ENCODE measurements at places on chromosomes 1 and 21. TPM values are rescaled to one million over a fixed set of nuclear protein-coding genes. Genes with fewer than 3 reads are reported as not detected.

Gene MYOG
- total RNA-seq = not detected

Gene CFH
- 145 TPM for total RNA-seq

Gene ADCY10
- total RNA-seq = 0.36 TPM

Gene COL11A1
- 158 TPM for total RNA-seq

DNA sequence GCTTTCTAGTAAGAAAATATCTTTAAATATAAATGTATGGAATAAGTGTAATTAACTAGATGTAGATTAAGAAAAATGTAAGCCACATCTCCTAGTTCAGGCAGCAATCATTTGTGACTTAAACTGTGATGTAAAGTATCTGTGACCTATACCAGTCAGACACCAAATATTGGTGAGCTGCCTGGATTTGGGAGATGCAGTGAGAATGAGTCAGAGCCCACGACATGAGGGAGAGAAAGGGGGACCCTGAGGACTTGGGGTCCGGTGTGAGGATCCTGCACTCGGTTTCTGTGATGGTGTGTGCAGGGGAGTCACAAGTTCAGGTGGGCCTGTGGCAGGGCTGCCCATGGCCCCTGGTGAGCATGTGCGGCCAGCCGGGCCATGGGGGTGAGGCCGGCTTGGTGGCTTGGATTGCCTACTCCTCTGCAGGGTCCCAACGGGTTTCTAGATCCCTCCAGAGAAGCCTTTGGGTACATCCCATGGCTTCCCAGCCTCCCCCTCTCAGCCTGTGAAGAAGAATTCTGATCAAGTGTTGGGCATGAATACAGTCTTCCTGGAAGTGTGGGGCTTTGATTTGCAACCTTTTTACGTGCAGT, 19.0 kb upstream of the ABCG1 start:
- no peak for DNase-seq

DNA sequence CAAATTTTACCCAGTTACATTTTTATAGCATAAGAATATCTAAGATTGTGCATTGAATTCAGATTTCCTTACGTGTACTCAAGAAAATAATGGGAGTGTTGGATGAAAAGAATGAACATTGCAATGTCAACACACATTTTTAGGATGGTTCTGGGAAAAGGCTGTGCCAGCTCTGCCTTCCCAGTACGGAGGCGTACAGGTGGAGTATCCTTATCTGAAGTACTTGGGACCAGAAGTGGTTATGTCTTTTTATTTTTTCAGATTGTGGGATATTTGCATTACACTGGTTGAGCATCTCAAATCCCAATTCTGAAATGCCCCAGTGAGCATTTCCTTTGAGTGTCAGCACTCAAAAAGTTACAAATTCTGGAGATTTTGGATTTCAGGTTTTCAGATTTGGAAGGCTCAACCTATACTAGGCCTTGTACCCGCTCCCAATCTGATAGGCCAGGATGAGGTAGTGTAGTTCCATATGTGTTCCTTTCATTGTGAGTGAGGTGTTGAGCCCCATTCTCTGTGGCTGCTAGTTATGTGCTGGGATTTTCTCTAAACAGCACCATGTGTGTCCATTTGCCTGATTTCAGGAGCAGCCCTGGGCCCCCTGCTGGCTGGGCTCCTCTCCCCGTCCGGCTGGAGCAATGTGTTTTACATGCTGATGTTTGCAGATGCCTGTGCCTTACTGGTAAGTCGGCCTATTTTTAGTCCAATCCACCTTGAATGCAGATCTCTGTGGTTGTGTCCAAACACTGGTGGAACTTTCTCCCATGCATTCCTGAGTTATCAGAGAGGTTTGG, 60.8 kb downstream of the SLC37A1 start:
- DNase-seq = peak; percentile 86

GRCh38 chr1:61556631-61557030, 168.3 kb downstream of the TM2D1 start:
- no peak for DNase-seq

- no peak for DNase-seq
Measured at GRCh38 chr1:19812875-19813642, 2.0 kb downstream of the RNF186 start.

- no peak for DNase-seq
Measured at GRCh38 chr1:112371775-112372174, 24.2 kb upstream of the CTTNBP2NL start.

- peak; percentile 81 for DNase-seq
Measured at GRCh38 chr1:166915941-166916340, 39.9 kb upstream of the TADA1 start.

GRCh38 chr1:210230149-210230695, 2.4 kb upstream of the SERTAD4 start:
- DNase-seq = no peak

GRCh38 chr1:160251687-160252526, 10.4 kb downstream of the DCAF8 start:
- peak; percentile 73 for DNase-seq
